ENCODE measurements at places on chromosomes 3 and 15. TPM values are rescaled to one million over a fixed set of nuclear protein-coding genes. Genes with fewer than 3 reads are reported as not detected.

Gene LMCD1
- total RNA-seq = 19.3 TPM

Gene IL20RB
- total RNA-seq = 1.3 TPM

Gene PP2D1
- total RNA-seq = not detected

Gene ARGFX
- total RNA-seq = not detected

- DNase-seq = no peak
Observed at GRCh38 chr3:34248352-34248751, 449.9 kb downstream of the PDCD6IP start.

GRCh38 chr3:41207355-41207754 is 8.1 kb downstream of the CTNNB1 start:
- no peak for DNase-seq

DNA sequence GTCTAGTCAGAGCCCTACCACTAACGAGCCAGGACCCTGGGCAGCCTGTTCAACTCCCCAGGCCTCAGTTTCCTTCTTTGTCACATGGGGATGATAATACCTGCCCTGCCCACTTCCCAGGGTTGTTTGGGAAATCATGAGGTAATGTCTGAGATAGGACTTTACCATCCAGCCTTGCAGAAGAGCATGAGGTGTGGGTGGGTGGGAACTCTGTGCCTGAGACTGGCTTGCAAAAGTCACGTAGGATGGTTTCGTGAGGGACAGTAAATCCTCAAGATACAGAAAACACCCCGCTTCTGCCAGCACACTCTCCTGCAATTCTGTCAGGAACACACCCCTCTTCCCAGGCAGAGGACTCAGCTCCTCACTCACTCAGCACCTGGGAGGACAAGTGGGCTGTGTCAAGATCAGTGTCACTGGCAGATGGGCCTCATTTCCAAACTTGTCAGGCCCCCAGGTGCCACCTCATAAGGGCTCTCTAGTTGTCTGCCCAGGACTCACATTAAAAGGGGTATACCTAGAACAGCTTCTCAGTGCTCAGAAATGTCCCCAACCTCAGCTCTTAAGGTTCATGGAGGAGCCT is 58.4 kb downstream of the DAPK2 start:
- DNase-seq = no peak

DNA sequence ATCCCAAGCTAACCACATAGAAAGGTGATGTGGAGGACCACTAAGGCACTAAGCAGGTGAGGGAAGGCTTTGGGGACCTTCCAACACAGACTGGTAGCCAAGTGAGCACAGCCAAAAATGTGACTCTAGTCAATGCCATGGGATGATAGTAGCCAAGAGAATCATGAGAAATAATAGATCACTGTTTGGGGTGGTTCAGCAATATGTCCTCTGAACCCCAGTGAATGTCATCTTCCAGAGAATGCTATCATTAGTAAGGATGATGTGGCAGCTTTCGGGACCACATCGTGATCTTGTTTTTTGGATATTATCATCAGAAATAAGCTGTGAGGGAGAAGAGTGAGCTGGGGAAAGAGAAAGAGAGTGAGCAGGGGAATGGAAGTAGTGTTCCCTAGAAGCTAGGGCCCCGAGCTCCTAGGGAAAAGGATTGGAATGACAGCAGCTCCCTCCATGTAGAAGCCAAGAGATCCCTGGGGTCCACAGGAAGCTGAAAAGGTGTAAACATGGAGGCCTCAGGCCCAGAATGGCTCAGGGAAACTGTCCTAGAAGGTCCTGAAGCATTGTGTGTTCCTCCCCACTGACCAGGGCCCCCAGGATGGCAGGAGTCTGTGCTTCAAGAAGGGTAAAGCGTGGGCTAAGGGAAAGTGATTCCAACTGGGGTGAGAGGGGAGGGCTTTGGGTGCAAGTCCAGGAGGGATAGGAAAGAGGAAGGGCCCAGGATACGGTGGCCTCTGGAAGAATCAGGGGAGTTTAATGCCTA is 56.6 kb upstream of the KLF13 start:
- DNase-seq = no peak

DNA sequence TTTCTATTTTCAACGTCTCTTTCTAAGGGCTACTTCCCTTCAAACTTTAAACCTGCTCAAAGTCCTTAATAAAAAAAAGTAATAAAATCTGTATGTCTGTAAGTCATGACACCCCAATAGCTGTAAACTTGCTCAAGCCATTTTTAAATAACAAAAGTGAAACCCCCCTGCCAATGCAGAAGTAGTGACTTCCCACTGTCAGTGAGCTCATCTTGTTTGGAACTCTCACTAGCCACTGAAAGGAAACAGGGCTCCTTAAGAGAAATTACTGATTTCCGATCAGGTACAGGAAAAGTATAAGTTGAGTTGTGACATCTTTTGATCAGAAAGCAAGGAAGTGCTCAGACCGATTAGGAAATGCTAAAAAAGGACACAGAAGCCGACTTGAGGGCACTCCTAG is 27.6 kb upstream of the GPR171 start:
- DNase-seq = no peak

DNA sequence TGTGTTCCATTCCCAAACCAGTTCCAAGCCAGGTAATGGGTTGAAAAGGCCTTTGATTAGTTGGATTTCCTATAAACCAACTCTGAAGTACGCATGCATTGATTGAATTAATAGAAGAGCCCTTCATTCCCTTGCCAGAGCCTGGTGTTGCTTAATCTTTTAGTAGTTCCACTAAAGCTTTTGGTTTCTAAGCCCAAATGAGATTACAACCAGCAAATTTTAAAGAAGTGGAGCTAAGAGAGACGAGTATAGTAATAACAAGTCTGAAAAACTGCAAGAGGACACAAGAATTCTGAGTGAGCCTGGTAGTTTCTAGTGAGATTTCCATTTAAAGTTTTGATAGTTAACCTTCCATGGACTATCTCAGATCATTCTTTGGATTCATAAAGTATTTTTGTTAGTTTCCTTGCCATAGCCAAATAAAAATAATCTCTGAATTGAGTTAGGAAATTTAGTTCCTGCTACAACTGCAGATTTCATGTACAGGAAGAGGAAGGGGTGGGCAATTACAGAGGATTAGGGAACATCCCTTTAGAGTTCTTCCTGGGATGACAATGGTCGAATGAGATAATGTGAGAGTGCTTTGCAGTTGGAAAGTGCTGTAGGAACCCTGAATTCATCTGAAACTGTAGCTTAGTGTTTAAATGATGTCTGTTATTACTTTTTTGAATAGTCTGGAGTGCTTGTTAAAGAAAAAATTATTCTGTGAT is 136.8 kb downstream of the FNDC3B start:
- DNase-seq = no peak

GRCh38 chr3:74617776-74618175 is 3.3 kb upstream of the CNTN3 start:
- no peak for DNase-seq

All from adrenal gland (tissue), 19 donors.